ENCODE measurements at places on chromosomes 1 and 21. TPM values are rescaled to one million over a fixed set of nuclear protein-coding genes. Genes with fewer than 3 reads are reported as not detected.

GRCh38 chr1:201125019-201125418 is 2.0 kb downstream of the ASCL5 start:
- DNase-seq, result peak; percentile 64

DNA sequence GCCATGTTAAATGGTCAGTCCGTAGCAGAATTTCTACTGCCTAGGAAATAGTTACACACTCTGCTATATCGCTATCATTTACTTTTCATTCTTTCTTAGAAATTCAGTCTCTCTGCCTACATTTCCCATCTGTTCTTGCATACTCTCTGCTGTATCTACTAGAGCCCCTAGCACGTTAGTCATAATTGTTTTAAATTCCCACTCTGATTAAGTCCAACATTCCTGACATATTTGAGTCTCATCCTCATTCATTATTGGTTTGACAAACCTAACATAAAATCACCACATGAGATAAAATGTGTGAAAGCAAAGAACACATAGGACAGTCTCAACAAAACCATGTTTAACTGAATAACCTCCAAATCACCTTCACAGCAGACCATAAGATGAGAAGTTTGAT is 513.6 kb downstream of the PLPP3 start:
- DNase-seq, result no peak

DNA sequence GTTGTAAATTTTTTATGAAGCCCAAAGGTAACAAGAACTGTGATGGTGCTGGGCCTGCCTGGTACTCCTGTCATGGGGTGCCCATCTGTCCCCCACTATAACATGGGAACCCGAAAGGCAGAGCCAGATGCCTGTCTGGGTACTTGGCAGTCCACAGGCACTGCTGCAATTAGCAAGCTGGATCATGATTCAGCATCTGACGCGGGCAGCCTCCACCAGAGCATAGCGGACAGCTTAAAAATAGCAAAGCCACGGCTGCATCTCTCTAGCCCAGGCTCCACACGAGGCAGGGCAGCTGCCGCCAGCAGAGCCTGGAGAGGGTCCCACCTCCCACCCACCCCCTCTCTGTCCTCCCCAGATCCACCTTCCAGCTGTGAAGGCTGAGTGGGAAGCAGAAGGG is 22.9 kb downstream of the SUSD4 start:
- peak; percentile 55 for DNase-seq

DNA sequence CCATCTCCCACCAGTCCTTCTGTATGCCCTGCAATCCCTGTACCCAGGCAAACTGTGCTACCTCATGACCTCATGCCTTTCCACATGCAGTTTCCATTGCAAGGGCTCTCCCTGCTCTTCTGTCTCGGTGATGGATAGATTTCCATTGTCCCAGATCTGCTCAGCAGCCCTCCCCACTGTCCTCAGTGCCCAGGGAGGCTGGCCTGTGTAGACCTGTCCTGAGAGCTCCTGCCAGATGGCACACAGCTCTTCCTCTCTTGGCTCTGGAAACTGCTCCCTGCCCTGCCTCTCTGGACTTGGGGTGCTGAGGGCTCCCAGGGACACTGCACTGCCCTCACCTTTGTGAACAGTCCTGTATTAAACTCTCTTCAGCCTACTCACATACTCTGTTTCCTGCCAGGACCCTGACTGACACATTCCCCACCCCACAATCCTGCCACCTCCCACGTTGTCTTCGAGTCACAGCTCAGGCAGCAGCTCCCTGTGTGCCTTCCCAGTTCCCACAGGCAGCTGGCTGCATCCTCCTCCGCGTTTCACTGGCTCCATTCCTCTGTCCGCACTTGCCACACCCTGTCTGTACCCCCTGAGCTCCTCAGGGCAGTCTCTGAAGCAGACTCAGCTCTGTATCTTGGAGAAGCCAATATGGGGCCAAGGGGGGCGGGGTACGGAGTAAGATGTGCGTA is 57.0 kb downstream of the SPATA46 start:
- DNase-seq, result peak; percentile 6

DNA sequence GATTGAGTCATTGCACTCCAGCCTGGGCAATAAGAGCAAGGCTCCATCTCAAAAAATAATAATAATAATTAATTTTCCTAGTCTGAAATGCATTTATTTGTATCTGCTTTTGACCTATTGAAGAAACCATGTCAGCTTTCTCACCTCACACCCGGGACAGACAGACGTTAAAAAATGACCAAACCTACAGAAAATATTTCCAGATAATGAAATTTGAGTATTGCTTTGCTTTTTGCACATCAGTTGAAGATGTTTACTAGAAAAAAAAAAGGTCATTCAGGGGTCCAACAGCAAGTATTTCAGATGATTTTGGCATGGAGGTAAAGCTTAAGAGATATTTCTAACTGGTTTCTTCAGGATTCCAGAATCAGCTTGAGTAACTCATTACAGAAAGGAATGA is at the start of gene OR6K6:
OR6K6 (plus strand) TSS at position 301 of the 400 bp plus-strand sequence. CDS start 168 bp downstream, outside the sequence.
- DNase-seq, result no peak

DNA sequence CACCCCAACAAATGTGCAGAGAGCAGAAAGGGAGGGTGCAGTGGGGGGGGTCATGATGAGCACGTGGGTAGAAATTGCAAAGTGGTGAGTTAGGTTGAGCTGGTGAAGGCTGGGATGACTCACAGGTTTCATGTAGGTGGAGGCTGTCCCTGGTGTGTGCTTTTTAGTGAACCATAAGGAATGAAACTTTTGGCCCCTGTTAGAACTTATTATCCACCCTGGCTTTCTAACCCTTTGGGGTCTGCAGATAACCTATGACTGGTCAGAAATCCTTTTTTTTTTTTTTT is 46.9 kb downstream of the DOP1B start:
- DNase-seq, result no peak

DNA sequence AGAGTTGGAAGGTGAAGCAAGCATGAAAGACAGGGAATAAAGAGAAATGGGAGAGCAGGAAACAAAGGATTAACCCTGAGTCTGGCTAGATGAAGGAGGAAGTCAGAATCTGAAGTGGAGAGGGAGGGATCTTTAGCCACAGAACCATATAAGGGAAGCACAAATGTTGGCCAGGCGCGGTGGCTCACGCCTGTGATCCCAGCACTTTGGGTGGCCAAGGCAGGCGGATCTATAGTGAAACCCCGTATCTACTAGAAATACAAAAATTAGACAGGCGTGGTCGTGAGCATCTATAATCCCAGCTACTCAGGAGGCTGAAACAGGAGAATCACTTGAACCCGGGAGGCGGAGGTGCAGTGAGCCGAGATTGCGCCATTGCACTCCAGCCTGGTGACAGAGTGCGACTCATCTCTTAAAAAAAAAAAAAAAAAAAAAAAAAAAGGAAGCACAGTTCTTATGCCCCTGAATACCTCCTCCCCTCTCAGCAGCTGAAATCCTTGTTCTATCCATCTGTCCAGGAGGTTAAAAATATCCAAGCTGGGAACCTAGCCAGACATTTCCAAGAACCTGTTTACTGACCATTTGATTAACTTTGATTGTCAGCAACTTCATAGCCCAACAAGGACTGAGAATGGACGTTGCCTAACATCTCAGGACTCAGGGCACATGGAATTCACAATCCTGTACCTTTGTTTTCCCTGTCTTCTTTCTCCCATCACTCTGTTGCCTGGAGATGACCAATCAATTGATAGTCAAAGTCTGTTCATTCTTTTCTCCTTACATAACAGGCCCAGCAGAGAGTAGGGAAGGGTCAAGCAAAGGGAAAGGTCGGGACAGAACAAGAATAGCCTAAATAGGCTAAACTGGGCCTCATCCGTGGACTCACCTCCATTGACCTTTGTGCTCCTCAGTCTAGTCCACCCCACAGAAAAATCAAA is 10.6 kb downstream of the TXNIP start:
- peak; percentile 87 for DNase-seq

- DNase-seq, result no peak
These were observed 475.6 kb upstream of the NCAM2 start for GRCh38 chr21:20522611-20523010.

- DNase-seq, result no peak
These were observed 22.2 kb upstream of the EPHB2 start for GRCh38 chr1:22688466-22688865.

DNA sequence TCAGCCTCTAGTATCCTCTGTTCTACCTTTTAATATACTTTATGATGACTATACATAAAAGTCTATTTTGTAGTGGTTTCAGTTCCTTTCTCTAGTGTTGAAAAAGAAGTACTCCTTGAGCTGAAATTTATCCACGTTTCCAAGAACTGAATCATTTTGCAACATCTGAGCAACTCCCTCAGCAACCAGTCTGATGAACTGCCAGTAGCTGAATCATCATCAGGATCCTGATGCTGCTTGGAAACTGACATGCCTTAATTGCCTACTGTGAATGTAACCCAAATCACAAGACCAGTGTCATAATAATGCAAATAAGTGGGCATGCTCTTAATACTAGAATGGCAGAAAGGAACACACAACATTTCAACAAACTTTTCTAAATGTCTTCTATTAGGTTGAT is 103.3 kb downstream of the CYYR1 start:
- DNase-seq, result no peak

GRCh38 chr1:6612641-6613360 is 730 bp upstream of the PHF13 start:
- DNase-seq, result peak; percentile 66

DNA sequence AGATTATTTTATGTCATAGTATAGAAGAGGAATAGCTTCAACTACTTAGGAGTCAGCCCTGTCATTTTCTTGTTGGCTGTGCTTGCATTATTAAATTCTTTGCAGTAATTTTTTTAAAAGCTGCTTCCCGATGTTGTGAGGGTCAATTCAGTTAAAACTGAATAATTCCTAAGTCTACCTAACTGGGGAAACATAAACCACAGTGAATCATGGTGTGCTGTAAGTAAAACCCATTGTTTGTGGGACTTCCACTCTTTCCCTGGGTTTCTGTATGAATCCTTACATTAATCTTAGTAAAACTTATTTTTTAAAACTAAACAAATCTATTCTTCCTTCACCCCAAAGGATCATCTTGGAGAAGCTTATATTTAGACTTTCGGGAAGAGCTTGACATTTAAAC is 4.4 kb downstream of the SUCO start:
- no peak for DNase-seq

GRCh38 chr1:192550922-192551534 is 24.5 kb upstream of the RGS1 start:
- DNase-seq, result no peak

DNA sequence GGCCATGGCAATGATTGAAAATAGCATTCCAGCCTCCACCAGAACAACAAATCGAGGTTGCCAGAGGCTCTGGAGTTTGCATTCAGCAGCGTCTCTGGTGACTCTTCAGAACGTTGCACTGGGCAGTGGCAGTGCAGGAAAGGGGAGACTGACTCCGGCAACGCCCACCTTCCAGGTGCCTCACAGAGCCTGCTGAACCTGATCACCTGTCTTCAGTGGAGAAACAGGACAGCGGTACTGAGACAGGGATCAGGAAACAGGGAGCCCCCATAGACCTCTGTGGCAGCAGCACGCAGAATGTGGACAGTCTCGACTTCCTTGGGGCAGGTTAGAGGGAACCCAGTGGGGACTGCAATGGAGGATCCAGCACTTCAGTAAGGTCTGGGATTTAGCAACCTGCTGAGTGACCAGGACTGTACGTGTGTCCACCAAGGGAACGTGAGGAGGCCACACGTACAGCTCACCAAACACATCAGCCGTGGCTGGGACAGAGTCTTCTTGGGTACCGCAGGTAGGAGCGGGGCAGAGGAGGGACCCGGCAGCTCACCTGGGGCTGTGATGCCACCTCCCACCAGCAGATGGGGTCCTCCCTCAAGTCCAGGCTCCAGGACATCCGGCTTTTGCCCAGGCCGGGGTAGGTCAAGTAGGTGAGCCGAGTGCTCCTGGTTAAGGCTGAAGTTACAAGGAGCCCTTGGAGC is 128.6 kb downstream of the PRDM2 start:
- peak; percentile 18 for DNase-seq

- DNase-seq, result no peak
These were observed 208.4 kb upstream of the C1orf105 start for GRCh38 chr1:172212124-172212523.

DNA sequence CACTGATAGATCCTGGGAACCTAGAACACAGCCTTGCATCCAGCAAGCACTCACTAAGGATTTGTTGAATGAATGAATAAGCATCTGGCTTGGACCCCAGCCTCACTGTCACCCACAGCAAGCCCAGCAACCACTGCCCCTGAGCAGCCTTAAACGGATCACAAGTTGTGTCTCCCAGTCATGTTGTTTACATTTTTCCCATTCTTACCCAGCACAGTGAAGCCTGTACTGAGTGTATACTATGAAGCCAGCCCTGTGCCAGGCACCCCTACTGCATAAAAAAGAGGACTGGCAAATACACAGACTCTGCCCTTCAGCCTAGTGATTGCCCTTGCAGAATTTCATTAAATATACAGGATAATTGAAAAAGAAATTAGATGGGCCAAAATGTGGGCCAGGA is 30.2 kb downstream of the RRAGC start:
- DNase-seq, result no peak

GRCh38 chr1:230425252-230426091 is 660 bp downstream of the PGBD5 start:
- DNase-seq, result peak; percentile 29

DNA sequence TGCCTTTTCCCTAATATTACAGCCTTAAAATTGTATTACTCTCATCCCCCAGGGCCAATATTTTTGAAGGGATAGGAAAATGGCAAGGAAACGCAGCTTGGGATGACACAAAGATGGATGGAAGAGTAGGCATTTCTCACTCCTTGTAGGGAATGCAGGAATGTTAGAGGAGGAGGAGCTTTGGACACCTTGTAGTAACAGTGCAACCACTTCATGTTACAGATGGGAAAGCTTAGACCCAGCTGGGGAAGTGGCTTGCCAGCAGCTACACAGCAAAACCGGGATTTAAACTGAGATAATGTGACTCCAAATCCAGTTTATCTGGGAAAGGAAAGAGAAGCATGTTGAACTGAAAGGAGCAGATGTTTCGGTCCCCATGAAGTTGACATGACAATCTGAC is 473.7 kb upstream of the DAB1 start:
- DNase-seq, result no peak

GRCh38 chr1:201656311-201657032 is 117.5 kb downstream of the NAV1 start:
- peak; percentile 98 for DNase-seq

The MCOLN2 gene
- total RNA-seq, result 2.4 TPM

The SLC9C2 gene
- not detected for total RNA-seq

The INSRR gene
- total RNA-seq, result not detected

The NPHS2 gene
- not detected for total RNA-seq

The MROH7 gene
- total RNA-seq, result not detected

The ANGPTL1 gene
- 1.2 TPM for total RNA-seq

The TIE1 gene
- 1.5 TPM for total RNA-seq

The DISP1 gene
- total RNA-seq, result 24.6 TPM

The JAM2 gene
- 15.3 TPM for total RNA-seq
